Stimulated activated CD4-positive, alpha-beta T cell treated with anti-CD3 and anti-CD28 coated beads, Interleukin-4, amount 100 ng/mL, for 48 hours (primary cell): ENCODE measurements at places on chromosomes 3 and 15.

DNA sequence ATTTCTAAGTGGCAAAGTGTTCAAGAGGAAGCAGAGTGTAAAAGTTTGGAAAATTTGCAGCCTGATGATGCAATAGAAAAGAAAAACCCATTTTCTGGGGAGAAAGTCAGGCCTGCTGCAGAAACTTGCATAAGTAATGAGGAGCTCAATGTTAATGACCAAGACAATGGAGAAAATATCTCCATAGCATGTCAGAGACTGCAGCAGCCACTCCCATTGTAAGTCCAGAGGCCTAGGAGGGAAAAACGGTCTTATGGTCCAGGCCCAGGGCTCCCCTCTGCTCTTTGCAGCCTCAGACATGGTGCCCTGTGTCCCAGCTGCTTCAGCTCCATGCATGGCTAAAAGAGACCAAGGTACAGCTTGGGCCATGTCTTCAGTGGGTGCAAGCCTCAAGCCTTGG is 96.6 kb upstream of the GMNC start:
- no peak for DNase-seq

- DNase-seq = no peak
These were observed 15.3 kb upstream of the TMEM115 start for GRCh38 chr3:50374363-50375257.

DNA sequence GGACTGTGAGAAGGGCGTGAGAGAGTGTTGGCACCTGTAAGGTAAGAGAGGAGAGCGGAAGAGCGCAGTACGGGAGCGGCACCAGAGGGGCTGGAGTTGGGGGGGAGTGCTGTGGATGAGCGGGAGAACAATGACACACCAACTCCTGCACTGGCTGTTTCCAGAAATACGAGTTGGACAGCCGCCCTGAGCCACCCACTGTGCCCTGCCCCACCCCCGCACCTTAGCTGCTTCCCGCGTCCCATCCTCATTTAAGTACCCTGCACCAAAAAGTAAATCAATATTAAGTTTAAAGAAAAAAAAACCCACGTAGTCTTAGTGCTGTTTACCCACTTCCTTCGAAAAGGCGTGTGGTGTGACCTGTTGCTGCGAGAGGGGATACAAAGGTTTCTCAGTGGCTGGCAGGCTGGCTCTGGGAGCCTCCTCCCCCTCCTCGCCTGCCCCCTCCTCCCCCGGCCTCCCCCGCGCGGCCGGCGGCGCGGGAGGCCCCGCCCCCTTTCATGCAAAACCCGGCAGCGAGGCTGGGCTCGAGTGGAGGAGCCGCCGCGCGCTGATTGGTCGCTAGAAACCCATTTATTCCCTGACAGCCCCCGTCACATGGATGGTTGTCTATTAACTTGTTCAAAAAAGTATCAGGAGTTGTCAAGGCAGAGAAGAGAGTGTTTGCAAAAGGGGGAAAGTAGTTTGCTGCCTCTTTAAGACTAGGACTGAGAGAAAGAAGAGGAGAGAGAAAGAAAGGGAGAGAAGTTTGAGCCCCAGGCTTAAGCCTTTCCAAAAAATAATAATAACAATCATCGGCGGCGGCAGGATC is at the start of gene SOX2:
Gene SOX2, plus strand, starts transcription at position 601 of the 811 bp plus-strand sequence. CDS start 436 bp downstream, outside the sequence.
- no peak for DNase-seq

GRCh38 chr3:195718477-195718984 is 2.2 kb upstream of the MUC20 start:
- no peak for DNase-seq

- DNase-seq = no peak
These were observed 59.7 kb downstream of the PDCD6IP start for GRCh38 chr3:33858131-33858530.

- no peak for DNase-seq
These were observed 29.4 kb downstream of the ABCC5 start for GRCh38 chr3:183988216-183988790.

- DNase-seq = no peak
These were observed 132.2 kb upstream of the SLC24A5 start for GRCh38 chr15:47988564-47988963.

- DNase-seq = no peak
These were observed 17.3 kb upstream of the BSN start for GRCh38 chr3:49536875-49537533.

DNA sequence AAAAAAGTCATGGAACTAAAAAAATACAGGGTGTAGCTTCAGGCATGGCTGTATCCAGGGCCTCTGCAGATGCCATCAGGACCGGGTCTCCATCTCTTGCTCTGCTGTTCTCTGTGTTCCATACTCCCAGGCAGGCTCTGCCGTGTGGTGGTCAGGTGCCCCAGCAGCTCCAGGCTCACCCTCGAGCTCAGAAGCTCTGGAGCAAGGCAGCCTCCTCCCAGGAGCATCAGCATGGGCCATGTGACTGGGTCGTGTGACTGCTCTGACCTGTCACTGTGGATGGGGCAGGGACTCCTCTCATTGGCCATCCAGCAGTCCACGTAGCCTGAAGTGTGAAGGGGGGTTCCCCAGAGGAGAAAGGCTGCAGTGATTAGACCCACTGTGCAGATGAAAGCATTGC is 8.5 kb downstream of the FBLN2 start:
- DNase-seq = no peak

DNA sequence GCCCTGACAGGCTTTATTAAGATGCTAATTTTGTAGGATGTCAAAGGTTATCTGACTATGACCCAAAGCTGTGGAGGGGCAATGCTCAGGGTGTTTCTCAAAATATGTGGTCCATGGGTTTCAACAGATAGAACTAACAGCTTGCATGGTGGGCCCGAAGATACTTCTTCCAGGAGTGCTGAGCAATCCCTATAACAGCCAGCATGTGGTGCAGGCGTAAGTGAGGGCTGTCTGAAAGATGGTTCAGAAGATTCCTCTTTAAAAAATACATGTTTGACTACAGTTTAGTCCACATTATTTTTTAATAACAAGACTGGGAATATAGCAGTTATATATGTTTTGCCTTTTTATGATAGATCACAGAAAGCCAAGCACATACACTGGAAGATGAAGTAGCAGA is 7.6 kb downstream of the SCG3 start:
- no peak for DNase-seq

GRCh38 chr3:128122013-128122412 is 1.6 kb downstream of the RUVBL1 start:
- no peak for DNase-seq

DNA sequence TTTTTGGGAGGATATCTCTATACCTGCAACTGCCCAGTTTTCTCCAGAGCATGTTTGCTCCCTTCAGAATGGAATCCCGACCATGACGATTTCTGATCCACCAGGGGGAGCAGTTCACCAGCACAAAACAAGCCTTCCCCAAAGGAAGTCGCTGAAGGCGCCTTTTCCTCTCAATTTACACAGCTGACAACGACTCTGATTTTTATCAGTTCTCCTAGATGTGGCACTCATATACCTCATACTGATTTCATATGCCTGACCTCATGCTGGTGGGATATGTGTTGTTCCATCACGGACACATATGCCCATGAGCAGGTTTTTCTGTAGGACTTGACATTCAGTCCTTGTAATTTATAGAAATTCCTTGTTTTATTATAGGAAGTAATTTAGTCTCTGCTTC is 1028.2 kb downstream of the MCTP2 start:
- DNase-seq = peak; percentile 23

DNA sequence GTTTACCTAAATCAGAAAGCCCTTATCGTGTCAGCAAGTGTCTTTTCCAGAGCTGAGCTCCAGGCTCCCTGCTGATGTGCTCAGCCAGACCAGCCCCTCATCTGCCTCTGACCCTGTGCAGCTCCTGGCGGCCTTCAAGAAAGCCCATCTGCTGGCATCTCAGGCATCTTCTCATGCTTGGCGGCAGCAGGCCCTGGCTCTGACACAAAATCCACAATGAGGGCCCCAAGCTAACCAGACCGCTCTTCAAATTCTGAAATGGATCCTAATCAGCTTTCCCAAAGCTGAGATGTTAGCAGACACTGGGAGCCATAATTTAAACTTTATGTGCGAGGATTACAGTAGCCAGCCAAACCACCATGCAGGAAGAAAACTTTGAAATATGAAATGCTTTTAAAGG is 50.8 kb upstream of the CTDSPL start:
- DNase-seq = no peak

- no peak for DNase-seq
These were observed 124.0 kb upstream of the STT3B start for GRCh38 chr3:31408720-31409119.

- DNase-seq = no peak
These were observed 183.5 kb downstream of the TJP1 start for GRCh38 chr15:29638781-29639180.
